Activated CD8-positive, alpha-beta memory T cell treated with anti-CD3 and anti-CD28 coated beads, Interleukin-2, amount 10 ng/mL, durations not matched to agents 7 days and 5 days (primary cell): ENCODE measurements at places on chromosomes 12 and 14.

- DNase-seq: no peak
Observed at GRCh38 chr12:50285253-50285652, 1.9 kb upstream of the LIMA1 start.

DNA sequence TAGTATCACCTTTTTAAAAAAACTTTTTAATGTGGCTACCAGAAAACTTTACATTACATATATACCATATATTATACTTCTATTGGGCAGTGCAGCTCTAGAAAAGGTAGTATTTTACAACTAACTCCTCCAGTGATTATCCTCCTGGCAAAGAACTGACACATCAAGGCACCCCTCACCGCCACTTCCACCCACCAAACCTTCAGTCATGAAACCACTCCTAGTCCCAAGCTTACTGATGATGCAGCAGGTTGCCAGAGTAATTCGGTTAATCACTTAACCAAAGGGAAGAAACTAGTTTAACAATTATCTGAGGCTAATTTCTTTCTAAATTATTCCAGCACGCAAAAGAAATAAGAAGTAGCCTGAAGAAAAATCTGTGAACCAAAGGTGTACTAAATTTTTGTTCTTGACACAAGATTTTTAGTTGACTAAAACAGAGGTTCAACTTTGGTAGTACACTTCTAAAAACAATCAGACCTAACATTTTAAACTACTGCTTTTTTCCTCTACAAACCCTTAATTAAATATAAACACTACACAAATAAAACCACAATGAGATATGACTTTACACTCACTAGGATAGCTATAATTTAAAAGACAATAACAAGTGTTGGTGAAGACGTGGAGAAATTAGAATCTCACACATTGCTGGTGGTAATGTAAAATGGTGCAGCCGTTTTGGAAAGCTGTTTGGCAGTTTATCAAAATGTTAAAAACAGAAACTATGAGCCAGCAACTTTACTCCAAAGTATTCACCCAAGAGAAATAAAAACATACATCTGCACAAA lies 16.7 kb downstream of the SPPL3 start:
- DNase-seq: peak; percentile 67

GRCh38 chr12:17062267-17063036 lies 456.5 kb upstream of the LMO3 start:
- DNase-seq: no peak

GRCh38 chr14:100076606-100077005 lies 11.4 kb downstream of the EVL start:
- no peak for DNase-seq

GRCh38 chr14:59333668-59334067 lies 131.5 kb downstream of the GPR135 start:
- DNase-seq: no peak

- no peak for DNase-seq
Observed at GRCh38 chr12:8637244-8637643, 24.6 kb upstream of the AICDA start.

DNA sequence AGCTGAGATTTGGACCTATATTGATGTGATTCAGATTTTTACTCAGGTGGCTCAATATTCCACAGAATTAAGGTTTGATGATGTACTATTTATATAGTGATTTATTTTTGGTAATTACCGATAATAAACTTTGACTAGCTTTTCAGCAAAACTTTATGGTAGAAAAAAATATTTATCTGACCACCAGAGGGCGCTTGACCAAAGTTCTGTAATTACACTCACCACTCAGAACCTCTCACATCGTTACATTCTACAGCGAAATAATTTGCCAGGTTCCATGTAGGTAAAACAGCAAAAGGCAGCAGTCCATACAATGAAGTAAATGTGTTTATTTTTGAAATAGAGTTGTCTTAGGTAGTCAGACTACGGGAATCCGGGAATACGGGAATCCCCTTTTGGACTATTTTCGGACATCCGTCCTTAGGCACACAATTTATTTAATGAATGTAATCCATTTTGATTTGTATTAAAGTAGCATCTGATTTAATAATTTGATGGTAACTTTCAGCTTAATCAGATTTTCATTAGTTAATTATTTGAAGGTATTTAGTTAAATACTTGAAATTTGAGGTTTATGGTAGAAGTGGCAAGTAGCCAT lies 143.0 kb upstream of the DDHD1 start:
- no peak for DNase-seq

DNA sequence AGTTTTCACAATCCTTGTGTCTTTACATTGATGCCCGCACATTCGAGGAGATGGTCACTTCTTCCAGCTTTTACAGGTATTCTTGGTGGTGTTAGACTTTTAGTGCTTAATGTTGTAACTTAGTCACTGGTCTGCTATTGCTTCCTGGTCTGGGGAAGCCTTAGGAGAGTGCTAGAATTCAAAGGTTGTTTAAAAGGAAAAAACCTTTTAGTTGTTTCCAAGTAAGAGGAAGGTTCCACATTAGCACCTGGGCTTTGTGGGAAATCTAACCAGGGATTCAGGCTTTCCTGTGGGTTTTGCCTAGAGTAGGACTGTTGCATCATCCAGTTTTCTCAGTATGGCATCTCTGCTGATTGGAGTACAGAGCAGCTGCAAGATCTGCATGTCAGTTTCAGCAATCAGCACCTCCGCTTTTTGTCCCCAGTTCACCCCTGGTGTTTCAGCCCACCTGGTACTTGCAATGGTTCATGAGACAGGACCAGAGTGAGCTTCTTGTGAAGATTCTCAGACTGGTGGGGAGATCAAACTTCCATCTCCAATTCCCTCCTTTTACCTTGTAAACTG lies 44.0 kb upstream of the PLBD1 start:
- no peak for DNase-seq

DNA sequence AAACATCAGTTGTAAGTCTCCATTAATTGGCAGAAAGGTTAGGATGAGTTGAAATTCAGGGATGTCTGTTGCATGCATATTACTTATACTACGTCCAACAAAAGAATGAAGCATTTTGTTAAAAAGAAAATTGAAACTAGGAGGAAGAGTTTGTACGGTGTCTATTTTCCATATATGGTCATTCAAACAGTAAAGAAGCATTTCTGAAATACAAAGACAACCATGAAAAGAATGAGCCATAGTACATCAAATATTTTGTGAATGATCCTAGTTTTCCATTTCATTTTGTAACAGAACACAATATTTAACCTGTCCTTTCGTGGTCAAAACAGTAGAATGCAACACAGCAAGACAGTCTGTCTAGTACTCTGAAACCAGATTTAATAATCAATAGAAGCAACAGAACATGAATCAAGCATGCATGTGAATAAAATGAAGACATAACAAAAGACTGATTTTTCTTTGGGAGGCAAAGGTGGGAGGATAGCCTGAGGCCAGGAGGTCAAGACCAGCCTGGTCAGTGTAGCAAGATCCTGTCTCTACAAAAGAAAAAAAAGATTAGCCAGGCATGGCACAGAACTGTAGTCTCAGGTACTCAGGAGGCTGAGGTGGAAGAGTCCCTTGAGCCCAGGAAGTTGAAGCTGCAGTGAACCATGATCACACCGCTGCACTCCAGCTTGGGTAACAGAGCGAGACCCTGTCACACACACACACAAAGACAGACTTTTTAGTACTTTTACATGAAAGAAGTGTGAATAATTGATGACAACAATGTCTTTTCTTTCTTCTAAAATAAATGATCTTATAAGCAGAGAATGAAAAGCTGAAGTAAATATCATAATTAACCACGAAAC lies 156.0 kb downstream of the LRIG3 start:
- DNase-seq: no peak

- DNase-seq: no peak
Observed at GRCh38 chr12:7608184-7608911, 57.4 kb downstream of the APOBEC1 start.

- no peak for DNase-seq
Observed at GRCh38 chr14:48983351-48983888, 602.8 kb downstream of the RPS29 start.

- no peak for DNase-seq
Observed at GRCh38 chr14:51302295-51303030, 62.4 kb downstream of the TMX1 start.

DNA sequence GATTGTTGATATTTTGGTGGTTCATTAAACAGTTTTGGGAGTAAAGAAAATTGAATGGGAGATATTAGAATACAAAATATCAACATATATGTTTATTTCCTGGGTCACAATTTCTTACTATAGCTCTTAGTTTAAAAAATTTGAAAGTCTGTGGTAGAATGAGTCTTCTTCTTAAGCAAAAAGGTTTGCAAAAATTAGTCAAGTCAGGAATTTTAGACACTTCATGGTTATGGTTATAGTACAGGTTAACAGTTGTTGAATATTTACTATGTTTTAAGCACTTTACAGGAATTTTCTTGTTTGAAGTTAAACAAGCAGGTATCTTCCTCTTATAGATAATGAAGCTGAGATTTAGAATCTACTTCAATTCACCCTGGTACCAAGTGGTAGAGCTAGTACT lies 56.8 kb downstream of the USP15 start:
- DNase-seq: no peak

- no peak for DNase-seq
Observed at GRCh38 chr12:49693931-49694444, 13.2 kb downstream of the FMNL3 start.

DNA sequence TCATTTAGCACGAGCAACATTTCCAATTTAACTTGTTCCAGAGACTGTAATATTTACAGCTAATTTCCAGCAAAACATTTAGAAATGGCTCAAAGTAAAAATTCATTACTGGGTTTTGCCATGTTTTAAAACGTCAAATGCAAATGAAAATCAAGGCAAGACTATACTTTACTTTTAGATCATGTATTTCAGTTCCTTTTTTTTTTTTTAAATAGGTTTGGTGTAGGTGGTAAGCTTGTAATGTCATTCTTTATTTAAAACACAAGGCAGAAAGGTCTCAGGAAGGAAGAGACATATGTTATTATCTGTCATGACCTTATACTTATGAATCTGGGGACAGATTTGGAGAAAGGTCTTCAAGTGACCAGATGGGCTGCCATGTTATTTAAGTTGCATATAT lies 54.1 kb downstream of the GRIP1 start:
- no peak for DNase-seq

GRCh38 chr14:97290977-97291376 lies 493.8 kb downstream of the VRK1 start:
- DNase-seq: peak; percentile 42

DNA sequence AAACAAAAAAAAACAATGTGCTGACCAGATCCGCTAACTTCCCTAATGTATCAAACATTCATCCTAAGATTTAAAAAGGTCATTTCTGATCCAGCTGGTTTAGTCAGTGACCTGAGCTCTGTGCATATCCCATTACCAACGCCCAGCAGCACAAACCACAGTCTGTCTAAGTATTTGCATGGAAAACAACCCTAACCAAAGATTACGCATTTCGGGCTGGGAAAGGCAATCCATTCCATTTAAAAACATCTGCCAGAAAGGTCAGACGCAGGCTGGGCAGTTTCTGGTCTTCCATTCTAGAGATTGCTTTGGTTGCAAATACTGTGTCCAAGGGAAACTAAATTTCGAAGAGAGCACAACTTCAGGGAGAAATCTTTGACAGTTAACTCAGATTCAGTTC lies 234.9 kb downstream of the FLRT2 start:
- DNase-seq: no peak

- no peak for DNase-seq
Observed at GRCh38 chr14:22179190-22179589, 409.8 kb downstream of the DAD1 start.

GRCh38 chr12:48110691-48111311 lies 4.9 kb upstream of the SENP1 start:
- DNase-seq: no peak

GRCh38 chr14:68503186-68503825 lies 289.6 kb downstream of the ZFP36L1 start:
- no peak for DNase-seq

- DNase-seq: no peak
Observed at GRCh38 chr14:96249029-96249428, 7.0 kb upstream of the BDKRB1 start.

- no peak for DNase-seq
Observed at GRCh38 chr12:107125833-107126232, 32.5 kb upstream of the CRY1 start.

DNA sequence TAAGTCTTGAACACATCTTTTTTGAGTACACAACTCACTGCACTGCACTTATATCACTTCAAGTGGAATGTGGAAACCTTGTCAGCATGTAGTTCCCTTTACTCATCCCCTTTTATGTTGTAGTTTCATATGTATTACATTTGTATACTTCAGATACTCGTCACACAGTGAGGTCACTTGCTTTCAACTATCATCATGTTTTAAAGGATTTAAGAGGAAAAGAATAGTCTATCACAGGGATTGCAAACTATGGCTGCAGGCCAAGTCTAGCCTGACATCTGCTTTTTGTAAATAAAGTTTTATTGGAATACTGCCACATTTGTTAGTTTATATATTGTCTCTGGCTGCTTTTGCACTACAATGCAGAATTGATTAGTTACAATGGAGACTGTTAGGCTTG lies 24.3 kb downstream of the CNOT2 start:
- no peak for DNase-seq

DNA sequence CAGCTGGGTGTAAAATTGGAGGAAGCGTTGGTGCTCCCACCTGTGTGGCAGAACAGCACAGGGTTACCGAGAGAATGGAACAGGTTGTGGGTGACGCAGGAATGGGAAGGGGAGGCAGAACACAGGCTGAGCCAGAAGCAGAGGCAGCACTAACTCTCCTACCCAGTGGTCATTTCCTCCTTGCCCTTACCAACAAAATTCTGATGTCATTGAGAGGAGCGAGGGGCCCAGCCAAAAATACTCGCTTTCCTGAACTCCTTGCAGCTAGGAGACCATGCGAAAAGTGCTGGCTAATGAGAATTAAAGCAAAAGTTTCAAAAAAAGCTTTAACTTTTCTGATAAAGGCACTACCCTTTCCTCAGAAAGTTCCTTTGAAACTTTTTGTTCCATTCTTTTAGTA lies 54.4 kb upstream of the HMGA2 start:
- DNase-seq: no peak

DNA sequence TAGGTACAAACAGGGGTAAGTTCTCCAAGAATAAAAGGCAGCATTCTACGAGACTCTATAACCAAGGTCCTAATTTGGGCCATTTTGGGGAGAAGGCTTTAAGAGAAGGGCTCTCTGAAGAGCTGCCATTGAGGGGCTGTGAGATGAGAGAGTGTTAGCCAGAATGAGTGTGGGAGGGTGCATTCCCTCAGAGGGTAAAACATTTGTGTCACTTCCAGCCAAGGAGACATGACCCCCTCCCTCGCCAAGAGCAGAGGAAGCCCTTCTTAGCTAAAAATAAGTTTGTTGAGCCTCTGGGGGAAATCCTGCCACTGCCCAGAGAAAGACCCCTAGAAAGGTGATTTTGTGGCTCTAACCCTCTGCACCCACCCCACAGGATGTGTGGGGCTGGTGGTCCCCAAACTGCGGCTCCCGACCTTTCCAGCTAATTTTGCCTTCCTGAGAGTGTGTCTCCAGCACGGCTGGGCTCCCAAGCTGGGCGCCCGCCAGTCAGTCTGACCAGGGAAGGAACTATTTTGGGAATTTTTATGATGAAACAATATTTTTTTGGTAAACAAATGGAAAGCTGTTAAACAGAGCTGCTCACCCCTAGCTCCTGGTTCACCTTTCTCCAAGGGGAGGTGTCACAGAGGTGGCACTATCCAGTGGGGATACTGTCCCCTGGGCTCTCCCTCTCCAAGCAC lies 65.9 kb upstream of the JDP2 start:
- DNase-seq: no peak
